Caco-2 (cell line): ENCODE measurements at places on chromosomes 4 and X. TPM values are rescaled to one million over a fixed set of nuclear protein-coding genes. Genes with fewer than 3 reads are reported as not detected.

Gene DSPP
- total RNA-seq: not detected in 2 replicates

Gene FMR1
- 53.8 and 56.8 TPM in 2 replicates for total RNA-seq

Gene DMP1
- total RNA-seq: not detected in 2 replicates

Gene S100G
- not detected in 2 replicates for total RNA-seq

Gene CT55
- not detected in 2 replicates for total RNA-seq

Gene SPANXB1
- not detected in 2 replicates for total RNA-seq

Gene RHOXF2
- not detected in 2 replicates for total RNA-seq

Gene ARSJ
- total RNA-seq: 7.3 and 10.1 TPM in 2 replicates

Gene BEND2
- total RNA-seq: not detected in 2 replicates

Gene TMSB15C
- 3.2 and 3.6 TPM in 2 replicates for total RNA-seq

Gene ADAMTS3
- total RNA-seq: not detected in 2 replicates

Gene PLAC1
- 1.9 and 2.7 TPM in 2 replicates for total RNA-seq

Gene ARR3
- not detected in 2 replicates for total RNA-seq

Gene NSDHL
- 30.5 and 34.9 TPM in 2 replicates for total RNA-seq

Gene BEX4
- 2.2 and 2.5 TPM in 2 replicates for total RNA-seq

Gene MAGED4B
- not detected in 2 replicates for total RNA-seq

Gene SNCA
- 5.7 and 8.4 TPM in 2 replicates for total RNA-seq

Gene GUCY1B1
- total RNA-seq: not detected in 2 replicates
